Activated CD8-positive, alpha-beta memory T cell treated with anti-CD3 and anti-CD28 coated beads, Interleukin-2, amount 50 U/mL, for 4 hours (primary cell): ENCODE measurements at places on chromosomes 3 and 15.

GRCh38 chr3:12807601-12808359 is 11.3 kb downstream of the CAND2 start:
- no peak for DNase-seq

DNA sequence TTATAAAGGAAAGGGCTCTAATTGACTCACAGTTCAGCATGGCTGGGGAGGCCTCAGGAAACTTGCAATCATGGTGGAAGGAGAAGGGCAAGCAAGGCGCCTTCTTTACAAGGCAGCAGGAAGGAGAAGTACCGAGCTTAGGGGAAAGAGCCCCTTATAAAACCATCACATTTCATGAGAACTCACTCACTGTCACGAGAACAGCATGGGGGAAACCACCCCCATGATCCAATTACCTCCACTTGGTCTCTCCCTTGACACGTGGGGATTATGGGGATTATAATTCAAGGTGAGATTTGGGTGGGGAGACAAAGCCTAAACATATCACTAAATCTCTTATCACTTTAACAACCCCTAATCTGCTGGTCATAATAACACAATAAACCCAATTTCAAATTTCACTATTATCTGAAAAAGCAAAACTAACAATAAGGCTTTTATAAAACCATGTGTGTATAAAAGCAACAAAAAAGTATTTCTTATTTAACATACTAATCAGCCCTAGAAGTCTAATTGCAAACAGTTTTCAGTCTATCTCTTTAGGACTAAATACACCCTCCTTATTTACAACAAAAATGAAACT is 43.2 kb downstream of the SCAPER start:
- DNase-seq, result no peak

DNA sequence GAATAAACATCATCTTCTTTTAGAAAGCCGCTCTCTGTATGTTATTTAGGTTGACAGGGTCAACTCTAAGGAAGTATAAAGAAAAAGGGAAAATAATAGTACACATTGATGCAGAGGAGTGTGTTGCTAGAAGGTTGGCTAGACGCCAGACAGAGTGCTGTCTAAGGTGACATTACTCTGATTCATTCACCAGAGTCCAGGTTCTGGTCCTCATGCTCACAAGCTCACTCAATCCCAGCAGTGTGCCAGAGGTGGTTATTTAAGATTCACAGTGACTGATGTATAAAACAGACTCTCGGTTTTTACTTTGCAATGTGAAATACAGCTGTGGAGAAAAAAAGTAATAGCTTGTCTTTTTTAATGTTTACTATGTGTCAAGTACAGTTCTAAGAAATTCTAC is 1.7 kb downstream of the CFAP44 start:
- DNase-seq, result no peak

DNA sequence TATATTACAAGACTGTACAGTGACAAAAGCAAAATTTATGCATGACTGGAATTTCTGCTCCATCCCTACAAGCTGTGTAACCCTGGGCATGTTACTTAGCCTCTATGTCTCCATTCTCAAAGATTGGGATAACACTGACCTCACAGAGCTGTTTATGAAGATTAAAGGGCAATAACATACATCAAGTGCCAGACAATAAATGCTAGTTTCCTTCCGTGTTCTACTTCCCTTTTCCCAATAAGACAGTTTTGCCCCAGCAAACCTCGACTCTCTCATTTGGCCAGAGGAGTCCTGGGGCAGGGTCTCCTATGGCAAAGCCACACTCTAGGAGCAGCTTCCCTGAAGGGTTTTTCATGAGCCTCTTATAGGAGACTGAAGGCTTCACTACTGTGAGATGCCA is 7.5 kb downstream of the HEXA start:
- DNase-seq, result no peak
